ENCODE measurements at places on chromosomes 2 and 18. TPM values are rescaled to one million over a fixed set of nuclear protein-coding genes. Genes with fewer than 3 reads are reported as not detected.
A peak's percentile ranks its signal among the peaks of the same experiment; 100 is the strongest.

Gene TEKT4
- polyA plus RNA-seq: not detected

Gene TMEM163
- not detected for polyA plus RNA-seq

Gene GALNT5
- polyA plus RNA-seq: 55.0 TPM

Gene THSD7B
- polyA plus RNA-seq: not detected

- DNase-seq: no peak
These were observed 535.2 kb downstream of the METTL4 start for GRCh38 chr18:2036086-2036485.

- no peak for DNase-seq
These were observed 3.5 kb upstream of the ADNP2 start for GRCh38 chr18:80105369-80106167.

DNA sequence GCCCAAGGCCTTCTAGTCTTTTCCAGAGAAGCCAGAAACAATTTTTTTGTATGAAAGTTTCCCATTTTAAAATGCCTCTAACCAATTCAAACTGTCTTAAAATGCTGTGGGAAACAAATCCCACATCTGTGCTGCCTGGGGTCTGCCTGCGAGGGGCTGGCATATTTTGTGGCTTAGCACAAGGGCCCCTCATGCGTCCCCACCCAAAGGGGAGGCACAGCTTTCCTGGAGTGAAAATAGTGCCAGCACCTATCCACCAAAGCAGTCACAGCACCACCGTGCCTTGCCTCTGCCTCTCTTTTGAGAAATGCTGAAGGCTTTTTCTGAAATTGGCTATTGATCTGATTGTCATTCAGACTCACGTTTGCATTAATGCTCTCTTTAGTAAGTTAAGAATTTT lies 22.2 kb upstream of the GNAL start:
- no peak for DNase-seq

DNA sequence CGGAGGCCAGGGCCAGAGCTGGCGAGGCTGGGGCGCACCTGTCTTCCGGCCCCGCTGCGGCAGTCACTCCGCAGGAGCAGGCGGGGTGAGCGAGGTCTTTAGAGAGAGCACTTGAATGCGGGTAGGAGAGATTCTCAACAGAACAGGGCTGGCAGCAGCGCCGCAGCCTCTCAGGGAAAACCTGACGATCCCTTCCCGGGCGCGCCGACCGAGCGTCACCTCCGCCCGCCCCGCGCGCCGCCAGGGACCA lies 526 bp downstream of the PRKRA start:
- DNase-seq: peak; percentile 1

GRCh38 chr18:55224086-55224625 lies 264.9 kb upstream of the CCDC68 start:
- no peak for DNase-seq

- DNase-seq: no peak
These were observed 15.0 kb upstream of the SERPINB3 start for GRCh38 chr18:63676526-63677323.

DNA sequence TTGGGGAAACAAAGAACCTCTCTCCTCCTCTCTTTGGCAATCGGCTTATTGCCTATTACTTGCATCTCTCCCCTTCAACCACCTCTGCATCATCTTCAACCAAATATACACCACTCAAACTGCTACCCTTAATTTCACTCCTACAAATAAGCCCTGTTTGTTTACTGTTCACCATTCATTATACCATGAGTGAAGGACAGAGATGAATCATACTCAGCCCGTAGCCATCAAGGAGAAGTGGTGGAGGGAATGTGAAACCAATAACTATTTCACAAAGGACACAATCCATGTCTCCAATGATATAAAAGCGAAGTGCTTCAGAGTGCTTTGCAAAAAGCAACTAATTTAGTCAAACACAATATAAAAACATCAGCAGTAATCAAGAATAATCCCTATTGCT lies 76.8 kb downstream of the CACNB4 start:
- no peak for DNase-seq

- peak; percentile 8 for DNase-seq
These were observed 100.7 kb upstream of the STK39 start for GRCh38 chr2:168348076-168348475.

DNA sequence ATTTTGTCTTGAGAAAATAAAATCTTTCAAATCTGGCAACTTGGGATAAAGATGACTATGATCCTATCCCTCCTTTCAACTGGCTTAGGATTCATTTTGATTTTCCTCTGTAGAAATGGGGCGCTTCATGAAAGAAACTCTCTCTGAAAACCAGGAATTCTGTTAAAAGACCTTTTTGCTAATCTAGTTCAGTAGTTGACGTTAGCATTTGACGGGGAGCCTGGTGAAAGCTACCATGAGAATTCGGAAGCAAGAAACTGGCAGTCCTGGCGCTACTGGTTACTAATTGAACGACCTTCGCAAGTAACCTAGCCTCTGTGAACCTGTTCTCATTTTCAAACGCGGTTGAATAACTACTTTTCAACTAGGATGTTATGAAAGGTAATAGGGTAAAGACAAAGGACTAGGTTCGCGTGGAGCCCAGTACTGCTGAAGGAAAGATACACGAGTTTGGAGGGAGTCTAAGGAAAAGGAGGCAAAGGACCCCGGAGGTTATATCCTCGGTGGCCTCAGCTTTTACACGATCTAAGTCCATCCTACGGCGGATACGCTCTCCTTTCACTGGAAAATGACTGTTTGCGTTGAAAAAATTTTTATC lies 604 bp upstream of the STK11IP start:
- DNase-seq: no peak

DNA sequence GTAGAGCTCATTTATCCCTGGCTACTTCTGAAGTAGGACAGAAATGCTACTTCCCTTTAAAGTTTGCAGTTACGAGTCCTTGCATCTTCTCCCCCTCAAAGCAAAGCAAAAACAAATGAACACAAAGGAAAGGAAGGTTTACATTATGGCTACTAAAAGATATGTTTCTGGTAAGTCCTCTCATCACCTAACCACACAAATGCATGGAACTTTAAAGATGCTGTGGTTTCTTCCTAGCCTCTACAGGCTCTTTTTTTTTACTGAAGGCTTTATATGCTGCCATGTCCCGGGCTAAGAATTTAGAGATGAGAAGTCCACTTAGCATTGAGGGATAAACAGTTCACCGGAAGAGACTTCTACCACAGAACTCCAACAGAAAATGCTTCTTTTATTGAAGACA lies 291.2 kb downstream of the SS18 start:
- DNase-seq: no peak

Data from AG04450 (cell line).